ENCODE measurements at places on chromosomes 3 and 15.

DNA sequence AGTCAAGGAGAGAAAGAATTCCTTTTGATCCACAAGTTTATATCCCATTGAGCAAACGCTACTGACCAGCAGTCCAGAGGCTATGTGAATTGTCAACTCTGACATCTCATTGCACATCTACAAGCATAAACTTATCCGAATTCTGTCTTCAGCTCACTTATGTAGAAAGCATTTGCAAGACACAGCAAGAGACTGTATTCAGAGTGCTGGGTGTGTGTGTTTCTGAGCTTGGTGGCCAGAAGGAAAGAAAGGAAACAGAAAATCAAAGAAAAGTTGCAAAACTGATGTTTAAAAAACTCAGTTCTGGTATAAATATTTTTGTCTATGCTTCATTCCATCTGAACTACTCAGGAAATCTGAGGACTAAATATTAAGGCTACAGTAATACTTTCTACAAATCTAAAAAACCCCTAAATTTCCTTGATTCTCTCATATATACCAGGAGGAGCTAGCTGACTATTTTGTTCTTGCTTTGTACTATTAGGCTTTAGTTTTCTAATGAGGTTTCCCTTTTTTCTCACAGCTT is 45.5 kb downstream of the LSAMP start:
- DNase-seq: no peak

- DNase-seq: no peak
Observed at GRCh38 chr15:65231306-65231705, 20.0 kb upstream of the CILP start.

DNA sequence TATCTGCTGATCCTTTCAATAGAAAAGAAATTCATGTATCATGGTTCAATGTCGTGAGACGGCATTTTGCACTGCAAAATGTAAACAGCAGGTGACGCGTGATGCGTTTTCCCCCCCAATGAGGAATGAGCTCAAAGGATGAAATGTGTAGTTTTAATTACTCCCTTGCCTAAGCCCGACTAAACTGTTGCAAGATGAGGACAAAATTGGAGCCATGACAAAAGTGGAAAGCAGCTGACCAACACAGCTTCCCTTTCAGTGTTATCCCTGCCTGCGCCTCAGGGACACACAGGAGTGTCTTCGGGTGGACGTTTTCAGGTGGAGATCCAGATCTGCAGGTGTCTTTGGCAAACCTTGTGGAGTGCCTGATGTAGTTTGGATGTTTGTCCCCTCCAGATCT is 92.0 kb downstream of the GABRG3 start:
- no peak for DNase-seq

DNA sequence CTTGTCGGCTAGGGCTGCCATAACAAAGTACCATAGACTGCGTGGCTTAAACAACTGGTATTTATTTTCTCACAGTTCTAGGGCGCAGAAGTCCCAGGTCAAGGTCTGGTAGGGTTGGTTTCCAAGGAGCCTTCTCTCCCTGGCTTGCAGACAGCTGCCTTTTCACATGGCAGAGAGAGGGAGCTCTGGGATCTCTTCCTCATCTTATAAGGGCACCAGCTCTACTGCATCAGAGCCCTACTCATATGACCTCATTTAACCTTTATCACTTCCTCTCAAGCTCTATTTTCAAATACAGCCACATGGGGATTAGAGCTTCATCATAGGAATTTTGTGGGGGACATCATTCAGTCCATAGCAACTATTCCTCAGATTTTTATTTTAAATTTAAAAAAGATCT is 17.6 kb upstream of the PAQR9 start:
- no peak for DNase-seq

DNA sequence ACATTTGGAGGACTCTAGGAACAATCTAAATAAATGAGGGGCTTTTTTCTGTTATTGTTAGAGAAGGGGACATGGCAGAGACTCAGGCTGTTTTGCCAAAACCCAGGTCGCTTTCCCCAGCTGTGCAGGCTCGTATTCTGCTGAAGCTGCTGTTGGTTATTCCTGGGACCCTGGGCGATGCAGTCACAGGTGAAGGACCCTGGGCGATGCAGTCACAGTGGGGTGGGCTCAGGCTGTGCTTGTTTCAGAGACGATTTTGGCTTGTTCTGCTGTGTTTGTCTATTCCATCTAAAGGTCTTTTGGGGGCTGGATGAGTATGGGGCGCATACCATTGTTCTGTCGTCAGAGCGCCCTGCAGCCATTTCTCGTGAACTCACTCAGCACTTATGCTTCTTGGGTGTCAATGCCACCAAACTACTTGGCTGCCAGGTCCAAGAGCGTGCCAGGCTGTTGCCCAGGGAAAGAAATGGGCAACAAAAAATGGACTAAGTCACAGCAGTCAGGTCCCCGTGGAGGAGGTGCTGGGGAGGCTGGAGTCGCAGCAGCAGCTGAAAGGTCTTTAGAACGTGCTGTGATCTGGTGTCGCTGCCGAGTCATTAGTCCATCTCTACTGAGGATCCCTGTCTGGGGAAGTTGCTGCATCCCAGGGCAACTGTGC is 151.4 kb downstream of the CHDH start:
- DNase-seq: no peak

- no peak for DNase-seq
Observed at GRCh38 chr3:60399292-60399691, 852.0 kb downstream of the FHIT start.

DNA sequence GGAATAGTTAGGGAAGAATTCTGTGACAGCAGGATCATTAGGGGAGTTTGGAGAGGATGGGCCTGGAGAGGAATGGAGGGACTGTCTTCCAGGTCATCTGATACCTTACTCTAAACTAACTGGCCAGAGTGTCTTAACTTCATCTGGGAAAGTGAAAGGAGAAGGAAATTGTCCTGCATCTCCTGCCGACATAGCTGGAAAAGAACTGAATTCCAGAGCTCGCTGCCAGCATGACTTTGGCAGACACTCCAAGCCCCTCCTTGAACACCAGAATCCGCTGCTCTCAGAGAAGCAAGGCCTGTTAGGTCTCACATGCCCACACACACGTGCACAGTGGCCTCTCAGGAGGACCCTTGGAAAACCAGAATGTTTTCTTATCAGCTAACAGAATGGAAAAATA is 10.5 kb downstream of the ABI3BP start:
- DNase-seq: no peak

GRCh38 chr15:44595656-44596510 is 58.9 kb downstream of the EIF3J start:
- peak; percentile 4 for DNase-seq

GRCh38 chr3:43036621-43037423 is 57.7 kb downstream of the GASK1A start:
- DNase-seq: no peak

DNA sequence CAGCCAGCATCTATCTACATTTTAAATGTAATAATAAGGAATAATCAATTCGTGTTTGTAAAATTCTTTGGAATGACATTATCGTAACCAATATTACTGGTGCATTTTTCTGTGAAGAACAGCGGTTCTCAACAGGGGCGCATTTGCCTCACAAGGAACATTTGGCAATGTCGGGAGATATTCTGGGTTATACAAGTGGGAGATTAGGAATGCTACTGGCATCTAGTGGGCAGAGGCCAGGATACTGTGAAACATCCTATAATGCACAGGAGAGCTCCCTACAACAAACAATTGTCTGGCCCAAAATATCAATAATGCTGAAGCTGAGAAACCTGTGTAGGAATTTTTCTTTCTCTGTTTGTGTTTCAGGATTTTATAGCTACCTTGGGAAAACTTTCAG is 25.0 kb downstream of the ACP3 start:
- no peak for DNase-seq

GRCh38 chr15:80465626-80466005 is 61.4 kb downstream of the ARNT2 start:
- no peak for DNase-seq

GRCh38 chr3:124401843-124402242 is 328.4 kb upstream of the UMPS start:
- DNase-seq: no peak

- no peak for DNase-seq
Observed at GRCh38 chr3:143605233-143605950, 242.9 kb downstream of the SLC9A9 start.

DNA sequence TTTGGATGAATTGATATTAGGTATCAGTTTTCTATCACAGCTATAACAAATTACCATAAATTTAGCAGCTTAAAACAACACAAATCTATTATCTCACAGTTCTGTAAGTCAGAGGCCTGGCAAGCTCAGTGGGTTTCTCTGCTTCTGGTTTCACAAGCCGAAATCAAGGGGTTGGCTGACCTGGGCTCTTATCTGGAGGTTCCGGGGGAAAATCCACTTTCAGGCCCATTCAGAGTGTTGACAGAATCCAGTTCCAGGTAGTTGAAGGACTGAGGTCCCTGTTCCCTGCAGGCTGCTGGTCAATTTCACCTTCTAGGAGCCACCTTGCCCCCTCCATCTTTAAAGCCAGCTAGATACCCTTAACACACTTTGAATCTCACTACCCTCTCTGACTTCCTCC is 11.1 kb upstream of the HHATL start:
- no peak for DNase-seq

DNA sequence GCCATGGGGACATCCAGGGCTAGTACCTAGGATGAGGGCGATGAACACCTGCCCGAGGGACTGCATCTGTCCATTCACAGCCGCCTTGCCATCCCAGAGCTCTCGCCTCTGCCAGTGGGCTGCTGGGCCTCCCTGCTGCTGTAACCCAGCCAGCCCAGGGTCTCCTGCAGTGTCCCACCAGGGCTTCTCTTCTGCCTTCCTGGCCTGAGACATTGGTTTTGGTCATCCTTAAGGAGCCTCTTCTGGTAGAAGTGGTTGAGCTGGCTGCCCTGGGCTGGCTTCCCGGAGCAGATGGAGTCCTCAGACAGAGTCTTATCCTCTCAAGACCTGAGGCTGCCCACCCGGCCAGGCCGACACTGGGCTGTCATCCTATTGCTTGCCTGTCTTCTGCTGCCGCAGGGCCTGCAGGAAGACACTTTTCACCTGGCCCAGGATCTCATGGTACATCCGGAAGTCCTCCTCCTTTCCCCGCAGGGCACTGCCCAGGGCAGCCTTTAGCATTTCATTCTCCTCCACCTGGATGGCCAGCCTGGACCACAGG is 6.1 kb upstream of the HHATL start:
- DNase-seq: no peak

GRCh38 chr3:104145164-104145563 is 1221.5 kb upstream of the ALCAM start:
- DNase-seq: no peak

- no peak for DNase-seq
Observed at GRCh38 chr3:31704591-31705179, 172.0 kb downstream of the STT3B start.

DNA sequence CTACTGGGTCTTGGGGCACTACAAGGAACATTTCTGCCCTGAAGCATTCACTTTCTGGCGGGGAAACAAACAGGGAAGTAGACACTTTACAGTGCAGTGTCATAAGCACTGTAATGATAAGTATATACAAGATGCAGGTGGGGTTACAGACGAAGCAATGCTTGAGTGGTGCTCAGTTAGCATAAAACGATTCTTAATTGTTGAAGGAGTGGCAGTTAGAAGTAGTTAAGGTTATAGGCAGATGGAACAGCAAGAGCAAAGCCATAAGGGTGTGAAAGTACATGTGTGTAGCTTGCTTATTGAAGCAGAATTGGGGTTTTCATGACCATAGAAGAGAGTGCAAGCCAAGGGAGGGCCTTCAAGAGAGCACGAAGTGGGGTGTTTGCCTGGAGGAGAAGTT is 46.2 kb downstream of the SLC25A26 start:
- DNase-seq: no peak

GRCh38 chr3:57864853-57865252 is 108.7 kb downstream of the SLMAP start:
- no peak for DNase-seq

GRCh38 chr3:194851254-194851653 is 165.6 kb downstream of the FAM43A start:
- DNase-seq: no peak

- no peak for DNase-seq
Observed at GRCh38 chr3:176661432-176661964, 535.8 kb downstream of the TBL1XR1 start.

- no peak for DNase-seq
Observed at GRCh38 chr3:134608771-134609435, 41.9 kb downstream of the KY start.

DNA sequence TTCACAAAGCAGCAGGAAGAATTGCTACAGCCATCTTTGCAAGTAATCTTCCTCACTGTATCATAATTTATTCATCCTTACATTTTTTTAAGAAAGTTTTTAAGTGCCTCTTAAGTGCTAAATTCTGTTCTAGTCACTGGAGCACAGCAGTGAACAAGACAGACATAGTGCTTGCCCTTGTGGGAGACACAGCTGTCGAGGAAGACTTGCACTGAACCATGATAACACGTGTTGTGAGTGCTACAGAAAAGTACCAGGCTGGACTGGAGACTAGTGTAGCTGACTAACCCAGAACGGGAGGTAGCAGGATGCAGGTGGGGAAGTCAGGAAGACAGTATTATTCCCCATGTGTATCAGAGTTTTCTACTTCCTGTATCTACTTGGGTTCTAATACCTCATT is 300.6 kb downstream of the TBL1XR1 start:
- no peak for DNase-seq

DNA sequence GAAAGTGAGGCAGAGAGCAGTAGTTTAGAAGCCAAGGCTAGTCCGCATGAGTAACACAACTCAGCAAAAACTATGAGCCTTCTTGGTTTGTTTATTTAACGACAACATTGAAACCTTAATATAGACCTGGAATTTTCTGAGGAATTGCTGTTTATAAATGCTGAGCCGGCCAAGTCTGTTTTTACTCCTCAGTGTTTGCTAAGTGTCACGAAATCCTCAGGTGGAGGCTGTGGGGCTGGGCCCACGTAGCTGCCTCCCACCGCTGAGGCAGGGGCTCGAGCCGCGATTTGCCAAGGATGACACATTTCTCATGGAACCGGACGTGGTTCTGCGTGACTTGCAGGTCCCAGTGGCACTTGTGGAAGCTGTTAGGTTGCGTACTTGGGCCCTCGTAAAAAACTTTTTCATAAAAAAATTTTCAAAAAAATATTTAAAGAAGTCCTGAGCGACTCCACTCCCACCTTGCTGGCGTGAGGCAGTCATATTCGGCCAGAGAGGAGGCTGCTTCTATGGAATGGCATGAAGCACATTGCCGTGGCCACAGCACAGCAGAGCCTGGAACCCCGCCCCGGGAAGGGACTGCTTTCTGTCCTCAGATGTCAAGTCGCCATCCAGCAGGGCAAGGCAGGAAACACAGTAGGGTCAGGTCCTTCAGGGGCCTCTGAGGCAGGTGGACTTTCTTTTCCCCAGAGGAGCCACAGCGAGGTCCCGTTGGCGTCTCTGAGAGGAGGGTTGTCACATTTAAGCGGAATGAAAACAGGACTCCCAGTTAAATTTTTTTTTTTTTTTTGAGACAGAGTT is 64.8 kb upstream of the PCSK6 start:
- DNase-seq: no peak

GRCh38 chr3:102006812-102007485 is 157.6 kb downstream of the NFKBIZ start:
- no peak for DNase-seq

- DNase-seq: no peak
Observed at GRCh38 chr3:18988614-18989229, 159.6 kb upstream of the KCNH8 start.

- no peak for DNase-seq
Observed at GRCh38 chr15:49589030-49589429, 31.6 kb downstream of the FAM227B start.

- no peak for DNase-seq
Observed at GRCh38 chr3:103158183-103158582, 723.4 kb downstream of the ZPLD1 start.

Measured in GM12864 (cell line).